Peyer's patch (tissue), 4 donors: ENCODE measurements at places on chromosomes 2 and 18. TPM values are rescaled to one million over a fixed set of nuclear protein-coding genes. Genes with fewer than 3 reads are reported as not detected.

EDAR gene
- 0.88 TPM for total RNA-seq

FBXO36 gene
- 2.7 TPM for total RNA-seq

GRCh38 chr2:3073041-3073595 lies 304.5 kb downstream of the EIPR1 start:
- DNase-seq: no peak

- no peak for DNase-seq
Observed at GRCh38 chr18:21602299-21602587, 1.7 kb upstream of the ESCO1 start.

- no peak for DNase-seq
Observed at GRCh38 chr18:65567372-65567771, 183.4 kb upstream of the CDH7 start.

DNA sequence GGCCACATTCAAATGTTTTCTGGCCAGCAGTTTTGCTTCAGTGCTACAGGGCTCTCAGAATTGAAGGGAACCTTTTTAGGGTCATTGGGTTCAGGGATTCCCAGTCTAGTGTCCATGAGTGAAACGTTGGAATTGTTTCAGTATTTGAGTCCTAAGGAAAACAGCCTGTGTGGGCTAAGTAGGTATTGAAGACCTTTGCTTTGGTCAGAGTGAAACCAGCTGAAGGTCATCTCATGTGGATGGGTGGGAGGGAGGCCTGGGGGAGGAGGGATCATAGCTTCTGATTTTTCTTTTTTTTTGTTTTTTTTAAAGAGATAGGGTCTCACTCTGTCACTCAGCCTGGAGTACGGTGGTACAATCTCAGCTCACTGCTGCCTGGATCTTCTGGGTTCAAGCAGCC lies 20.2 kb downstream of the B3GNT2 start:
- DNase-seq: no peak

UBE2E3 gene
- 96.6 TPM for total RNA-seq
